ENCODE measurements at places on chromosomes 7 and 10.

DNA sequence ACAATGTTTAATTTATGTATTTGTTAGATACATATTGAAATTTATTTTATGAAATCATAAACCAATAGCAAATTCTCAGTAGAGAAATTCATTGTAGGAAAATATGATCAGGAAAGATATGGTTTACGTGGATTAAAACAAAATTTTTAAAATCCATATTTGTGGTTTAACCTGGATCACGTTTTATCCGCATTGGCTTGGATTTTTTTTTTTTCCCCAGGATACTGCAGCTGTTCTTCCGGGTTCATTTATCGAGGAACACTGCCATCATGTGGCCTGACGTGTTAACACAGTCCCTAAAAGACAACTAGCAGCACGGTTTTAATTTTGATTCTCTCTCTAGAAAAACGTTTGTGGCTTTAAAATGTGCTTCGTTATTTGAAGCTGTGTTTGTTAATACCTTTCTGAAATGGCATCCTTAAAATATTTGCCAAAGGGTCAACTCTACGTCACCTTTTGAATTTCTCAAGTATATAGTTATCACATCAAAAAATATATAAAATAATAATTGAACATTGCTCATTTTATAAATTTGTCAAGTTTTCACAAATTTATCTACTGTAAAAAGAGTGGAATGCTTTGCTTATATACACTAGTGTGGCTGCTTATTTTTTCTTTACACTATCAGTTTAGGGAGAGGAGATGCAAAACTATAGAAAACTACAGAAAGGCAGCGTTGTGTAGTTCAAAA is 8.7 kb upstream of the ASB4 start:
- DNase-seq: peak; percentile 66

DNA sequence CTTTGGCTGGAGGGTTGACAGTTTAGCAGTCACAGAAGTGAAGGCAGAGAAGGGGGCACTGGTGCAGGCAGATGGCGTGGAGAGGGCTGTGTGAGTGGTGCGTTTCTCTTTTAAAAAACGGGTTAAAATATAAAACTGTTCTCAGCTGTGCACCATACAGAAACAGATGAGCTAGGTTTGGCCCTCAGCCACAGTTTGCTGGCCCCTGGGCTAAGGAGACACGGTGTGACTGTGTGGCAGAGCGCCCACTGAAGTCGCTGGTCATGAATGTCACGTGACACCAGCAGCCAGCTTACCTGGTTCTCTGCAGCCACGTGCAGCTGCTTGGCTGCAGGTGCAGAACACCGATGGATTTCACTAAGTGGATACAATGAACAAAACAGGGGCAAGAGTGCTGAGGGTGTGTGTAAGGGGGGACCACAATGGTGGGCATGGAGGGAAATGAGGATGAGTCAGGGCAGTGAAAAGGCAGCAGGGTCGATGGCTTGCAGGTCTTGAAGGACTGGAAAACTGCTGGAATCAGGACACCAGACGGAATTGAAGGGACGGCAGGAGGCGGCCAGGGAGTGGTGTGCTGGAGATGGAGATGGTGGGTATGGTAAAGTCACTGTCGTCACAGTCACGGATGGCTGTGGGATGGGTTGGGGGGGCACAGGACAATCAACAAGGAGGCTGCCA is 7.4 kb downstream of the ZNF746 start:
- no peak for DNase-seq

DNA sequence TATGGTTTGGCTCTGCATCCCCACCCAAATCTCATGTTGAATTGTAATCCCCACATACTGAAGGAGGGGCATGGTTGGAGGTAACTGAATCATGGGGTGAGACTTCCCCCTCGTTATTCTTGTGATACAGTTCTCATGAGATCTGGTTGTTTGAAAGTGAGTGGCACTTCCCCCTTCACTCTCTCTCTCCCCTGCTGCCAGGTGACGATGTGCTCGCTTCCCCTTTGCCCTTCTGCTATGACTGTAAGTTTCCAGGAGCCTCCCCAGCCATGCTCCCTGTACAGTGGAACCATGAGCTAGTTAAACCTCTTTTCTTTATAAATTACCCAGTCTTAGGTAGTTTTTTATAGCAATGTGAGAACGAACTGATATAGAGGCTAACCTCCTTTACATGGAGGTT is 16.6 kb downstream of the PLPP4 start:
- no peak for DNase-seq

GRCh38 chr10:51250278-51250920 is 176.1 kb downstream of the PRKG1 start:
- no peak for DNase-seq

DNA sequence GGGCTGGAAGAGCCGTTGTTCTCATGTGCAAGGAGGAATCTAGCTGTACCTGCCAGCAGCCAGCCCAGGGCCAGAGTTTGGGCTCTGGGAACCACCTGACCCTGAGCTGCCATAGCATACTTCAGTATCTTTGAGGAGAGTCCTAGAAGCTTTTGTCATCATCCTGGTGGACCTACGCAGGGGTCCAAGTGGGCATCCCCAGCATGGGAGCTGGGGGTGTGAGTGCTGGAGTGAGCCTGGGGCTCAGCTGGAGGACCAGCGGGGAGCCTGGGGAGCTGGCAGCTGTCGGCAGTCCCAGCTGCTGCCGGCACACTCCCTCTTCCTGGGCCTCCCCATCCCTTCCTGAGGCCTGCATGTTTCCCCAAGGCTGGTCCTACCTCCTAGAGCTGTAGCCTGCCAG is 32.5 kb downstream of the C10orf105 start:
- DNase-seq: no peak

- peak; percentile 48 for DNase-seq
Observed at GRCh38 chr10:122152544-122152943, 118.6 kb upstream of the BTBD16 start.

GRCh38 chr10:33113466-33113865 is 155.4 kb upstream of the ITGB1 start:
- peak; percentile 95 for DNase-seq

GRCh38 chr10:101291331-101292193 is 62.3 kb upstream of the LBX1 start:
- DNase-seq: peak; percentile 30

GRCh38 chr10:48655411-48656240 is 29.0 kb upstream of the WDFY4 start:
- DNase-seq: peak; percentile 13

DNA sequence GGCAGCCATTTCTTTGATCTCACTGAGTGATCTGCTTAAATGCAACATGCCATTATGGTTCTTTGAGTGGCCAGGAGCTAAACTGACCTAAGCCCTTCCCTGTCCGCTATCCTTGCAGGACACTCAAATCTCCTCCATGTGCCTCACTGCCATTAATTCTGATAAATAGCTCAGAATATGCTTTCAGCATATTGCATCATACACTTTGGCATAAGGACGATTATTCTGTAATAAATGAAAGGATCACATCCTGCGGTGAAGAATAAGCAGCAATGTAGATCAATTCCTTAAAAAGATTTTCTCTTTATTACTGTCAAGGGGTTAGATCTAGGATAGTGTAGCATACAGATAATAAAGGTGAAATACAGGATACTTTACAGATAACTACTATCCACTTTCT is 231.8 kb upstream of the CTBP2 start:
- peak; percentile 57 for DNase-seq

- DNase-seq: no peak
Observed at GRCh38 chr7:158140538-158141220, 446.9 kb downstream of the PTPRN2 start.

GRCh38 chr10:131889755-131890154 is 11.1 kb upstream of the PPP2R2D start:
- DNase-seq: no peak

Measured in fibroblast of skin of right quadriceps (primary cell).